ENCODE measurements at places on chromosomes 2 and 18.

DNA sequence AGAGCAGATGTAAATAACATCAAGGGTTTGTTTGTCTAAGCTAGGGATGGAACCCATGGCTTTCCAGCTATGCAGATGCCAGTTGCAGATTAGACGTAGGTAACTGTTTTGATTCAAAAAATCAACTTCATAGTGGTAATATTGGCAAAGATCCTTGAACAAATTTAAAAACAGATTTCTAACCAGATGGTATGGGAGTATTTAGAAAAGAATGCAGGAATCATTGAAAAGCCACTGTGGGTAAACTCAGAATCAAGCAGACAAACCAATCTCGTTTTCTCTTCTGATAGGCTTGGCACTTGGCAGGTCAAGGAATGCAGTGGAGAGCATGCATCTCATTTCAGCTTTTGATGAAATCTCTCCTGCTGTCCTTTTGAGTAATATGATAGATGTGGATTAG is 377.5 kb downstream of the CLIP4 start:
- DNase-seq, result no peak

GRCh38 chr2:227411990-227412350 is 24.2 kb upstream of the SCYGR1 start:
- DNase-seq, result no peak

DNA sequence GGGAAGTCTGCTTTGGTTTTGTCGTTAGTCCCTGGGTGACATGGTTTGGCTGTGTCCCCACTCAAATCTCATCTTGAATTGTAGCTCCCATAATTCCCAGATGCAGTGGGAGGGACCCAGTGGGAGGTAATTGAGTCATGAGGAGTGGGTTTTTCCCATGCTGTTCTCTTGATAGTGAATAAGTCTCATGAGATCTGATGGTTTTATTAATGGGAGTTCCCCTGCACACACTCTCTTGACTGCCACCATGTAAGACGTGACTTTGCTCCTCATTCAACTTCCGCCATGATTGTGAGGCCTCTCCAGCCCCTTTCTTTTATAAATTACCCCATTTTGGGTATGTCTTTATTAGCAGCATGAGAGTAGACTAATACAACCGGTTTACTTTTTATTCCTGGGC is 405.8 kb upstream of the ID2 start:
- no peak for DNase-seq

GRCh38 chr2:107411267-107411666 is 415.4 kb upstream of the RGPD4 start:
- no peak for DNase-seq

DNA sequence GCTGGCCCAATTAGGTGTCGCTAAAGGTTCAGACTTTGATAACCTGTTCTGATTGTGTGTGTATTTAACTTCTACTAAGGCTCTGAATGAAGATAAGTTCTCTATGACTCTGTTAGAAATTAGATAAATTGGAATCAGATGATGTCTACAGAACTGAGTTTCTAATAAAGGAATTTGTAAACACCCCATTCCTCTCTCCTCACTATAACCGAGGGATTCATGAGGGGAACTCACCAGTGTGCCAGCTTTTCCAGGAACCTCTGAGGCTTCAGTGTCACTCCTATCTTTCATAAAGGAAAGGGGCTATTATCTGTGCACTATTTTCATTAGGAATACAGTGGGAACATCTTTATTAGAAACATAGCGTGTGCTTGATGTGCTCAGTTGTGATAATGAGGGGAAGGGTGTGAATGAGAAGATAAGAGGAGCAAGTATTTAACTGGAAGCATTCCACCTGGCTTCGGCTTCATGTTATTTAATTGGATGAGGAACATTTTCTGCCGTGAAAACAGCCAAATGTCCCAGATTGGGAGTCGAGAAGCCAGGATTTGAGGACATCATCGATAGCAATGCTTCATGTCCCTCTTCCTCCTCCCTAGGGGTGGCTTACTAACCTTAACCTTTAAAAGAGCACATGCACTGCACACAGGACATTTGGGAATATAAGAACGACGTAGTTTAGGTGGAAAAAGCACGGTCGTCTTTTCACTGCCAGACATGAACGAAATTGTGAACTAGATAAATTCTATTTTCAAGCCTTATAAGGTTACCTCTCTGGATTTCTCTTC is 84.8 kb upstream of the TCF4 start:
- no peak for DNase-seq
